NAMALWA (cell line): ENCODE measurements at places on chromosomes 4 and X.

DNA sequence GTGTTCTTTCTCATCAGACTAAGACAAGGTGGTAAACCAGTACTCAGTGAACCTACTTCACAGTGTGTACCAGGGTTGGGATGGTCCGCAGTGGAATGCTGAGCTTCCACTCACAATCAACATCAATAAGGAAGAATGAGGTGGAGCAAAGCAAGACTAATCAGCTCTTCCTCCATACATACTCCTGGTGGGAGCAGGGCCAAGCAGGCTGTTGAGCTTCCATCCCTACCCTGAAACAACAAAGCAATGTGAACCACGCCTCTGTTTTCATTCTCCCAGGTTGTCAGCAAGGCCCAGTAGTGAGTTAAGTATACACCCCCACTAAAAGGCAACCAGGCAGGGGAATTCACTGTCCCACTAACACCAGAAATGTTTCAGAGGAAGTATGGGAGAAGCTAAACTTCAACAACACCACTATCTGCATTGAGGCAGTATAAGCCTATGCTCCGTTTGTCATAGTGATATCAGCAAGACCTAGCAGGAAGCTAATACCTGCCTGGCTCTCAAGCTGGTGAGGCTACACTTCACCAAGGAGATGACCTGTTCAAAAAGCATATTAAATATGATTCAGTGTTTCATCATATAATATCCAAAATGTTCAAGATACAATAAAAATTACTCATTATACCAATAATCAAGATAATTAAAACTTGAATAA, 109.5 kb downstream of the DDX60 start:
- no peak for DNase-seq

DNA sequence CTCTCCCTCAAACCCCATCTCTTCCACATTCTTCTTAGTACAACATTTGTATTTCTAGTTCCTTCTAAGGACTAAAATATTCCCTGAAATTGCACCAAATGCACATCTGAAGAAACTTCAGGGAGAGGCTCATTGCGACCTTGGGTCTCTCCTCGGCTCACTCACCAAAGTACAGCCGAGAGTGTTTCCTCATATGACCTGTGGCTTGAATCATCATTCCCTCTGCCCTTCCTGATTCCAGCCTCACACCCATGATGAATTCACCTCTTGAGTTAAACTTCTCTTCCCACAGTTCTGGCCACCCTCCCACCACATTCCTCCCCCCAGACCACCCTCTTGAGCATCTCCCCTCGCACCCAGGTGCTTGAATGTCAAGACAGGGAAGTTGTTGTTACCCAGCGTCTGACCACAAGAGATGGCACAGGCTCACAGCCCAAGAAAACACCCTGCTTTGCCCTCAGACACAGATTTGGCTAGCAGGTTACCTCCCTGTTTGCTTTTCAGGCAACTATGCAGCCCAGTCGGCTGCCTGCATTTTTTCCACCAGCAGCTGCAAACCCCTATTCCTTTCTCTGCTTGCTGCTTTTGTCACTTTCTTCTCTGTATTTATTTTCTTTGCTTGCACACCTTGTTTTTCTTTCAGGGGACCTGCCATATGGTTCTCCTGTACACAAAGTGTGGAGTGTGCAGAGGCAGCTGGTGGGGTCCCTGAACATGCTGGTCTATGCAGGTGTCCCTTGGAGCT, 214.8 kb downstream of the SPATA18 start:
- no peak for DNase-seq

GRCh38 chr4:105181259-105181658, 34.6 kb downstream of the TET2 start:
- DNase-seq = no peak

- no peak for DNase-seq
These were observed 31.9 kb downstream of the SETD7 start for GRCh38 chr4:139524062-139524631.

GRCh38 chr4:153217440-153217839, 13.2 kb downstream of the TRIM2 start:
- peak; percentile 34 for DNase-seq

DNA sequence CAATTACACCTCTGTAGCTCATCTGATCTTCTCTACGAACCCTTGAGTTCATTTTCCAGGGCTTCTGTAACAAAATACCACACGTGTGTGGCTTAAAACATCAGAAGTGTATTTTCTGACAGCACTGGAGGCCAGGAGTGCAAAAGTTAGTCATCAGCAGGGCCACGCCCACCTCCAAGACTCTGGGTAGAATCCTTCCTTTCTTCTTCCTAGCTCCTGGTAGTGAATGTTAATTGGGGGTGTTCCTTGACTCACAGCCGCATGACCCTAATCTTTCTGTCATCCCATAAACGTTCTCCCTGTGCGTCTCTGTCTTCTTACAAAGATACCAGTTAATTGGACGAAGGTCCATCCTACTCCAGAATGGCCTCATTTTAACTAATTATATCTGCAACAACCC, 115.0 kb downstream of the TRIML1 start:
- no peak for DNase-seq
